NCI-H460 (cell line): ENCODE measurements at places on chromosomes 12 and 14.

DNA sequence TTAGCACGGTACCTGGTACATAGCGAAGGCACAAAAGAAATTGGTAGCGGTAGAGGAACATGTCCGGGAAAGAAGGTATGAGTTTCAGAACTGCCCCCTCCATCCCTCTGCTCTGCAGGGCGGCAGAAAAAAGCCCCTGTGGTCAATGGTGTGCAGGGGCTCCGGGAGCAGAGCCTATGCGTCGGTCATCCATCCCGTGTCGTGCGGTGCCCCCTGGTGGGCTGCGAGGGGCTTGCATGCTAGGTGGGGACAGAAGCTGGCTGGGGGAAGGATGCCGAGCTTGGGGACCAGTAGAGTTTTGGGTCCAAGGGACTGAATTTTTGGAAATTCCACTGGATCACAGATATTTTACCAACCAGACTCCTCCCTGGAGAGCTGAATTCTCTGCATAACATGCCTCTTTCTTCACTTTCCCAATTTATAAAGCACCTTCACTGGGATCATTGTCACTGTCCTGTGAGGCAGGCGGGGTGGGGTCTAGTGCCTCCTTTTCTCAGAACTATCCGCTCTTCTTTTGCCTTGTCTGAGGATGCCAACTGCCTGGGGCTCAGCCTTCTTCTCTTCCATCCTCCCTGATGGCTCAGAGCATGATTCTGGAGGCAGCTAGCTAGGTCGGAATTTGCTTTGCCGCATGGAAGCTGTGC is 148.7 kb downstream of the SMOC1 start:
- peak; percentile 69 for DNase-seq

DNA sequence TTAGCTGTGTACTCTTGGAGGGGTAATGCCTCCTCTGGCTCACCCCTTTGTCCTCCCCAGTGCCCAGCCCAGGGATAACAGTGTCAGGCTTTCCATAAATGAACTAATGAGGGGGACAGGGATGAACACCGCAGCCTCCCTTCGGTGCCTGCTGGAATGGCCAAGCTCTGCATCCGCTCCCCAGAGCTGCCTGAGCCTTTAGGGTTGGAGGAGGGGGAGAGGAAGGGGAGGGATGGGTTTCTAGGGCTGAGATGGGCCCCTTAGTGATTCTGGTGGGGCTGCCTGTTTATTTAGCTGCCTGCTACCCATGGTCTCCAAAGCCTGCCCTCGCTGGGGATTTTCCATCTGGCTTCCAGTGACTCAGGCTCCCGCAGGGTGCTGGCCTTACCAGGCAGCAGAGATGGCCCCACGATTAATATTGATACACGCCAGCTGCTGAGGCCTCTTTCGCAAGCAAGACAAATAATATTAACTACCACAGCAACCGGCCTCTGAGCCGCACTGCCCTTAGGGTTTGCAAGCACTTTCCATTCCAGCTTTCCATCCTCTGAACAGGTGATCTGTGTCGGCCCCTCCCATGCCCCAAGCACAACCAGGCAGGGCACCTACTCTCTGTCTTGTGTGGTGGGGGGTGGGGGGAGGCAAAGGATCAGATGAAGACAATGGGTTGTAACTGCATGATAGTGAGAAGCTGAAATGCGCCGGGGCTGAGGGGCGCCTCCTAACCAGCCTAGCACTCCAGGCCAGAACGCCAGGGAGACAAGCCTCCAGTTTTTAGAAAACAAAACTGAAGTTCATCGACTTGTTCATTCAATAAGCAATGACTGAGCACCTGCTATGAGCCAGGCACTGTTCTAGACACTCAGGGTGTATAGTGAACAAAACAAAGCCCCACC is 56.7 kb downstream of the C14orf132 start:
- no peak for DNase-seq

DNA sequence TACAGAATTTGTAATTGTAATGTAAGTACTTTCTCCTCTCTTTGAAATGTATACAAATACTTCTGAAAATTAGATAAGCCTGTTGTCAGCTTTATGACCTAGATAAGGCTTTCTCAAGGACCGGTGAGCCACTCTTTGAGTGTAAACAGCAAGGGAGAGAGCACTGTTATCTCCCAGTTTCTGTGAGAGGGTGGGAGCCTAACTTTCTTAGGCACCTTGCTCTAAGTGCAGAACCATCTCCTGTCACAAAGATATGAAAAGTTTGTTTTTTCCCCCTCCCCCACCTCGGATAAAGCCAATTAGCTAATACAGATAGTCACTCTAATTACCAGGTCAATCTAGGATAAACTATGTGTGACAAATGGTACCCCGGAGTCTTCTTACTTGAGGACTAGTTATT is 35.8 kb downstream of the CAPS2 start:
- no peak for DNase-seq

DNA sequence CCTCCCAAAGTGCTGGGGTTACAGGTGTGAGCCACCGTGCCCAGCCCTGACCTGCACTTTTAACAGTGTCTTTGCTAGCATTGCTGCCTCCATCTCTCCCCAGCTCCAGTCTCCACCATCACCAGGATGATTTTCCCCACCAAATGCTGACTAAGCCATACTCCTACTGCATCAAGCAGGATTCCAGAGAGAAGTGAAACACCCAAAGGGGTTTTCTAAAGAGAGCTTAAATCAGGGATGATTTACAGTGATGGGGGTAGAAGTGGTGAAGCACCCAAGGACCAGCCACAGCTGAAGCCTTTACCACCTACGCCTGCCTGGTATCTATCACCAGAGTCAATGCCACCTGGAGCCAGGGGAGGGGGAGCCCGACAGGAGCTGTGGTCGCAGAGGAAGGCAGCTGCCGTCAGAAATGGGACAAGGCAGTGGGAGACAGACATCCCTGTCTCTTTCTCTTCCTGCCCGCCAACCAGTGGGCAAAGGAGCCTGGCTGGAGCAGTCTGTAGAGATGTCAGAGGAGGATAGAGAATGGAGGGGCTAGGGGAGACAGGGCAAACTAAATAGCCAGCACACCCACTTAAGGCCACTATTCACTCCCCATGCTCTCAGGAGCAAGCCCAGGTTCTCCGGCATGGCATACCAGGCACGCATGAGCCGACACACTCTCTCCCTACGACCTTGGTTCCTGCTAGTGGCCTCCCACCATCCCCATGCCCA is 22.4 kb upstream of the CD9 start:
- DNase-seq, result no peak

DNA sequence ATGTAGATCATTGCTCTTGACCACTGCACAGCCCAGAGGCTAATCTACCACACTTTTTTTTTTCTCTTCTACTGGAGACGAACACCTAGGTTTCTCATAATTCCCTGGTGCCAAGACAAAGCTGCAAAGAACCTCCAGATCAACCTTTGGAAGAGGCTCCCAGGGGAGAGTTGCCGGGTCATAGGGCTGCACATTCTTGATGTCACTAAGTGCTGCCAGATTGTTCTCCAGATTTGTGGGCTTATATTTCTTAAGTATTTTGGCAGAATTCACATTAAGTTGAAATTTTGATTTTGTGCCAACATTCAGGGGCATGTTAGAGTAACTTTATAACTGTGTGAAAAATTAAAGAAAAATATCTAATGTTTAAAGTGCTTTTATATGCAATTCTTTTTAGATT is 13.5 kb upstream of the PDZRN4 start:
- no peak for DNase-seq

- DNase-seq, result no peak
Observed at GRCh38 chr12:127400221-127400620, 866.7 kb upstream of the TMEM132C start.

DNA sequence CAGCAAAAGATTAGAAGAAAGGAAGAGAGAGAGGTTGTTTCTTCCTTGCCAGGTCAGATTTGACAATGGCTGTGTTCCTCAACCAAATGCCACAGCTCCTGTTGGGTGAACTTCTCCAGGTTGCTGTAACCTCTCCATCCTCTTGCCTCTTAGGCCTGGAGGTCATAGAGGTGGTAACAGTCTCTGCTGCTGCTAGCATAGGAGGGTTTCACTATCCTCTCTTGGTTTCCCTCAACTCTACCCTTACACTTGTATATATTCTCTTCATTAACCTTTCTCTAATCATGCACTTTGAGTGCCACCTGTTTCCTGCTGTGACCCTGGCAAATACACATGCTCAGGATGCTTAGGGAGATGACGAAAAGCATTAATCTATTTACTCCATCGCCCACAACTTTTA is 67.7 kb upstream of the HIF1A start:
- no peak for DNase-seq

- DNase-seq, result no peak
Observed at GRCh38 chr12:76018111-76018510, 13.5 kb downstream of the PHLDA1 start.
